ENCODE measurements at places on chromosomes 16 and 17.

DNA sequence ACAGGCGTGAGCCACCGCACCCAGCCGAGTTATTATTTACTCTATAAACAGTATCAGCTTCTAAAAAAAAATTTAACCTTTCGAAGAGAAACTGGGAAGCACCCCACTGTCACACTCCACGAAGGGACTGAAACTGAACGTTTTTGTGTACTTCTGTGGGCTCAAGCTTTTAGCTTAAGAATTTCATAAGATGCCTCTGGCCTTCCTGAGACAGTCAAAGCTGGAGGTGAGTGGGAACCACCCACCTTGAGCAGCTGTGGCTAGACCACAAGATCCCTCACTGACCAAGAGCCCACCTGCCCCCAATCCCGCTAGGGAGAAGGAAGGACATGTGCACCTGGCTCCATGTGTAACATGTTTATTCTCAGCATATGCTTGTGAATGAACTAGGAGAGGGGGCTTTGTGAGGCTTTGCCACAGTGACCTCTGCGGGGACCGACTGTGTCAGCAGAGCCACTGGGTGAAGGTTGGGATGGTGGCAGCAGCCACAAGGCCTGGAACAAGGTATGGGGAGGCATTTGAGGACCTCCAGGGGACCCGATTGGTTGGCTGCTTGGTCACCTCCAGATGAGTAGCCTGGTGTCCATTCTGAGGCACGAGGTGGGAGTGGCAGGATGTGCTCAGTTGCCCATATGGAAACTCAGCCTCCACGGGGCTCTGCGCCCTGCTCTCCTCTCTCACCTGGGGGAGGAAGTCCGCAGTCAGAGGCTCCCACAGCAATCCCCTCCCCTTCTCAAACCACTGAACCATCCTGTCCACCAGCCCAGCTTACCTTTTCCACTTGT, 4.8 kb downstream of the DPEP3 start:
- DNase-seq: no peak

- DNase-seq: no peak
Observed at GRCh38 chr16:8718851-8719680, 44.6 kb downstream of the ABAT start.

- DNase-seq: peak; percentile 60
Observed at GRCh38 chr17:68011199-68011665, 15.0 kb upstream of the C17orf58 start.

DNA sequence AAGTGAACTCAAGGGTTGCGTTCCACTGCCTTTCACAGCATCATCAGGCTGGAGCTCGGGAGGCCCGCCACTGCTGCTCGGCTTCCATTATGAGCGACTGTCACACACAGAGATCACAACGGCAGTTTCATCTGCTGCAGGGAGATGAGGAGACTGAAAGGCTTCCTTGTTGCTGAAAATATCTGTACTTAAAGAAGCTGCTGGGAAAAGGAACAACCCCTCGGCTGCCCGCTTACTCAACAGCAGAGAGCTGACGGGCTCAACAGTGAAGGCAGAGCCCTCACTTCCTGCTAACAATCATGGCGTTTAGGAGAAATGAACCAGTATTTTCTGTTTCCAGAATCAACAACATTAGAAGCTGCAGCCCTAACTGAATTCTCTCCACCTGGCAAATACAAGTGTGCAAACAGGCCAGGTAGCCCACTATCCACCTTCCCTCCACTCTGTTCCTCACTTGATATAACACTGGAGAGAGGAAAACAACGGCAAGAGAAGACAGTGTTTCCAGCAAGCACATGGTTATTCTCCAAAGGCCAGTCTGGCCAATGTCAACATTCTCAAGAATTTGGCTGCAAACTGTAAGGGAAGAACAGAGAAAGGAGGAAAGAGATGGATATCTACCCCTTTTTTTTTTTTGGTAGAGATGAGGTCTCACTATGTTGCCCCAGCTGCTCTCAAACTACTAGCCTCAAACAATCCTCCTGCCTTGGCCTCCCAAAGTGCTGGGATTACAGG, 33.7 kb downstream of the MBTPS1 start:
- no peak for DNase-seq

All from stimulated activated CD4-positive, alpha-beta T cell treated with anti-CD3 and anti-CD28 coated beads, Interleukin-12 subunit alpha, Interleukin-12 subunit beta, amount 100 ng/mL, for 4 hours (primary cell).